ENCODE measurements at places on chromosomes 3 and 15.

DNA sequence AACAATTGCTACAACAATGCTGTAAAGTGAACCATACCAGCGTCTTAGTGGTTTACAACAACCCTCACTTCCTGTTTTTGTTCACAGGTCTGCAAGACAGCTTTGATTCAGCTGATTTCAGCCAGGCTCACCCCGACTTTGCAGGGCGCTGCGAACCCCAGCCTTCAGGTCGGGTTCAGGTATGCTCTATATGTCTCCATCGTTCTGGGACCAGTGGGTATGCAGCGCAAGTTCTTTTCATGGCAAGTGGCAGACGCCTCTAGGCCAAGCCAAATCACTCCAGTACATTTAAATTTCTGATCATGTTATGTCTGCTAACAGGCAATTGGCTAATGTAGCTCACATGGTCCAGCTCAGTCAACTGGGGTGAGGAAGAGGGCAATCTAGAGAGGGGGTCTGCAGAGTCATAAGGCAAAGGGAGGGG, 52.4 kb upstream of the RGMA start:
- DNase-seq, result peak; percentile 8

DNA sequence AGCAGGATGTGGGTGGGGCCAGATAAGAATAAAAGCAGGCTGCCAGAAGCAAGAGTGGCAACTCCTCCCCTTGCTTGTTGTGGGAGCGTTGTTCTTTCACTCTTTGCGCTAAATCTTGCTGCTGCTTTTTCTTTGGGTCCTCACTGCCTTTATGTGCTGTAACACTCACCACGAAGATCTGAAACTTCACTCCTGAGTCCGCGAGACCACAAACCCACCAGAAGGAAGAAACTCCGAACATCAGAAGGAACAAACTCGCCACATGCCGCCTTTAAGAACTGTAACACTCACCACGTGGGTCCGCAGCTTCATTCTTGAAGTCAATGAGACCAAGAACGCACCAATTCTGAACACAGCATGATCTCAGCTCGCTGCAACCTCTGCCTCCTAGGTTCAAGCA, 72.9 kb downstream of the IL12A start:
- DNase-seq, result no peak

- DNase-seq, result no peak
Measured at GRCh38 chr3:31565288-31565687, 32.6 kb downstream of the STT3B start.

DNA sequence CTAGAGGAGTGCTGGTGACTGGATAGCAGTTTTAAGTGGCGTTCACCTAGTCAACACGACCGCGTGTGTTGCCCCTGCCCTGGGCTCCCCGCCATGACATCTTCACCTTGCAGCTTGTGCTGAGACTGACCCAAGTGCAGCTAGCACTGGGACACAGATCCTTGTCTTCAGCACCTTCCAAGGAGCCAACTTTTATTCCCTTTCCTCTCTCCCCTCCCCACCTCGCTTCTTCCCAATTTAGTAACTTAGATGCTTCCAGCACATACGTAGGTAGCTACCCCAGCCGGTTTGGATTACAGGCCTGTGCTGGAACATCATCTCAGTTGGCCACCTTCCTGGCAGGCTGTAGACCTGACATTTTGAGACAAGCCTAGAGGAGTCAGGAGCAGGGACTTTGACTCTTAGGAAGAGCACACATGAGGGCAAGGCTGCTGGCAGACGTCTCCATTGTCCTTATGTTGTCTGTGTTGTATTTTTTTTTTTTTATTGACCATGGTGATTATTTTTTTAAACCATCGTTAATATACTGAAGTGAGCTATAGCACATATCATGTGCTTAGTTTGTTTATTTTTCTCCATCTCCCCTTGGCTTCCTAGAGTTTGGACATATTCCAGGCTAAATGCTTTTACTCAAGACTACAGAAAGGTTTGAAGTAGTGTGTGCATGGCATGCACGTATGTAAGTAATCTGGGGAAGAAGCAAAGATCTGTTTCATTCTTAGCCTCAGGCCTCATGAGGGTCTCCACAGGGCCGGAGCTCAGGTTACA, 61.1 kb downstream of the AAGAB start:
- no peak for DNase-seq

GRCh38 chr3:43288850-43289249, 2.5 kb downstream of the SNRK start:
- DNase-seq, result no peak

- no peak for DNase-seq
Measured at GRCh38 chr3:18114894-18115293, 310.2 kb downstream of the SATB1 start.
